Panc1 (cell line): ENCODE measurements at places on chromosomes 7 and 10.

- DNase-seq, result no peak
Observed at GRCh38 chr7:119685906-119686305, 587.1 kb upstream of the KCND2 start.

DNA sequence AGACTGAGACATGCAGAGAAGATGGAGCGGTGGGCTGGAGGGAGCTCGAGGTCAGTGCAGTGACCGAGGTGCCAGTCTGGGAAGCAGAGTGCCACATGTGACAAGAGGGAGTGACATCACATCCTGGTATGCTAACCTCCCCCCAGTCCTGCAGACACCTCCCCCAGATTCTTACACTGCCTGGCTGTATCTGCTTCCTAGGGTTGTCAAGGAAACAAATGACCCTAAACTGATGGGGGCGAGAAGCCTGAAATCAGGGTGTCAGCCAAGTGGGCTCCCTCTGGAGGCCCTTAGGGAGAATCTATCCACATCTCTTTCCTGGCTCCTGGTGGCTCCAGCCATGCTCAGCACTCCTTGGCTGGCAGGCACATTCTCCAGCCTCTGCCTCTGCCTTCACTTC is 316.1 kb upstream of the ZMIZ1 start:
- DNase-seq, result no peak

- no peak for DNase-seq
Observed at GRCh38 chr7:6615723-6616555, 529 bp downstream of the ZNF853 start.

DNA sequence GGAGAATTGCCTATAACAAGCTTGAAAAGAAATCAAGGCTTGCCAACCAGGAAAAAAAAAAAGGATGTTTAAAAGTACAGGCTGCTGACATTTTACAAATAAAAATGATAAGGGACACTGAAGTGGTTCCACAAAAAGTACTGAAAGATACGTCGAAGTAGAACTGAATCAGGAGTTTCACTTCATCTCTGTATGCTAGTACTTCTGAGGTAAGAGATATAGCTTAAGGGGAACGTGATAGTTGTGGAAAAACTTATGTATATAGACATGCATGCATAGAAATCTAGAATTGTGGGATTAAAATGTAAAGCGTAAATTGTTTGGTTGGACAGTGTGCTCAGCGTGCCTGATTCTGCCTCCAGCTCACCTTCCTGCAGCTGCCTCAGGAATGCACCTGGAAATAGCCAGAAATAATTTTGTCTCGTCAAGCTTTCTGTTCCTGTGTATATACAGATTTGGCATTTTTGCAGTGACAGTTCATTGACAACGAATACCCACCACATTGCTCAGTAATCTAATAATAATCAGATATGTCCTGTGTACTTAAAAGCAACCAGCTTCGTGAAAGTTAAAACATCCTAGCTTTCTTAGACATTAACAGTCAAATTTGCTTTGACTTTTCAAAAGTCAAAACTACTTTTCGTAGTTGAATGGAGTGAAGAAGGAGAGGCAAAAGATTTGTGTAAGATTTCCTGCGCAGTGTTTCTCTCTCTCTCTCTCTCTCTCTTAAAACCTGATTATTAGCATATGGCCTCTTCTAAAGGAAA is 1.4 kb downstream of the SOSTDC1 start:
- DNase-seq, result no peak

- no peak for DNase-seq
Observed at GRCh38 chr10:96918214-96919002, 86.3 kb downstream of the LCOR start.

GRCh38 chr10:85608706-85609105 is 757.9 kb downstream of the GRID1 start:
- DNase-seq, result no peak

DNA sequence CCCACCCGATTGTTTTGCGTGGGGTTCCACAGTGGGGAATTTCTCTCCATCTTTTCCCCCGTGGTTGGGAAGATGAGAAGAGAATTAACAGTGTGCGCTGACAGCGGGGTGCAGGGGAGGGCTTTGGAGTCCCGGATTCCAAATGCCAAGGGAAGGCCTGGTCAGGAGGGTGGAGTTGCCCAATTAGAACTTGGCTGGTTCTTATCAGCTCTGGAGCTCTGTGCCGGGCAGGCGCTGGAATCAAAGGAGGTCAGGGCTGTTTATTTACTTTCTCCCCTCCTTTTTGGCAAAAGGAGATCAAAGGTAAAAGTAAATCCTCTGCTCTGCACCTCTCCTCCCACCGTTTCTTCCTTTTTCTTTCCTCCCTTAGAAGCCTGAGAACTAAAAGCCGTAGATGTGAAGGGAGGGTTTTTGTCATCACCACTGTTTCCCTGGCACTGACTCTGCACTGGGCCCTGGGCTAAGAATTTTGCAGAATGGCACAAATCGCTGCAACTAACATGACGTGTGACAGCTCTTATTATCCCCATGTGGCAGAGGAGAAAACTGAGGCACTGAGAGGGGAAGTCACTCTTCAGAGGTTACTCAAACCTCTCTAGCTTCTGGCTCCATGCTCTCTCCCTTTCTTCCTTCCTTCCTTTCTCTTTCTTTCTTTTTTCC is 95.2 kb upstream of the ZNF716 start:
- no peak for DNase-seq

GRCh38 chr10:102450124-102450373 is 1.3 kb downstream of the C10orf95 start:
- DNase-seq, result no peak

GRCh38 chr10:118823256-118823907 is 68.6 kb upstream of the CACUL1 start:
- no peak for DNase-seq

DNA sequence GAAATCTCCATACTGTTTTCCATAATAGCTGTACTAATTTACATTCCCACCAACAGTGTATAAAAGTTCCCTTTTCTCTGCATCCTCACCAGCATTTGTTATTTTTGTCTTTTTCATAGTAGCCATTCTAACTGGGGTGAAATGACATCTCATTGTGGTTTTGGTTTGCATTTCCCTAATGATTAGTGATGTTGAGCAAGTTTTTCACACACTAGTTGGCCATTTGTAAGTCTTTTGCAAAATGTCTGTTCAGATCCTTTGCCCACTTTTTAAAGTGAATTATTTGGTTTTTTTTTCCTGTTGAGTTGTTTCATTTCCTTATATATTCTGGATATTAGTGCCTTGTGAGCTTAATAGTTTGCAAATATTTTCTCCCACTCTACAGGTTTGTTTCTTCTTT is 101.0 kb upstream of the NFE2L3 start:
- DNase-seq, result no peak

DNA sequence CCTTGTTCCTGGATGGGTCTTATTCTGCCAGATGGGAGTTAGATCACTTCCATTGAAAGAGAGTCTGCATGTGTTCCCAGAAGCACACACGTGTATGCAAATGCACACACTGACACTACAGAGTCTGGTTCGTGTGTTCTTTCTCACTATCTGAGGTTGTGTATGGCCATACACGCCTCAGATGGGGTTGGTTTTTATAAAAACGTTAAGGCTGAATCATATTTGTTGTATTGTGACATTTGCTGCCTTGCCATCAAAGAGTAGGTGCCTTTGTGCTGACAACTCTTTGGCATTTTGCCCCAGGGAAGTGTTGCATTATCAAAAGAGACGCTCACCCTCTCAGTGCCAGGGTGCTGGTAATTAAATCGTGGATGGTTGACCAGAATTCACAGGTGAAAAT is 37.7 kb upstream of the HDAC9 start:
- DNase-seq, result no peak

DNA sequence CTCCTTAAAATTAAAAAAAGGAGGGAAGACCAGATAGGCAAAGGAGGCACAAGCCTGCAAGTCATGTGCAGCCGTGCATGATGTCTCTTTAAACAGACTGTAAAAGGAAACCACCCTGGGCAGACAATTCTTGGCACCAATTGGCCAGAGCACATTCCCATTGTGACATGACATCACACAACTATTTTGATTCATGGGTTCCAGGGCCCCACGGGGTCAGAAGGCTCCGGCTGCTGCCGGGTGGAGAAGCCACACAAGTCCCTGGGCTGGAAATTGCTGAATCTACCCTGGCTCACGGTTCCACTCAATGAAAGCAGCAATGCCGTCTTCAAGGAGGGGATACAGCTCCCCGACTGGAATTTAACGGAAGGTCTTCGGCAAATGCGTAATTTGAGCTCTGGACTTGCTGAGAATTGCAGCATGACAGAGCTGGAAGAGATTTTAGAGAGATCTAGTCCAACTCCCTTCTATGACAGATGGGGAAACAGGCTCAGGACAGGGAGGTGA is 140.5 kb downstream of the PRKAG2 start:
- peak; percentile 97 for DNase-seq

DNA sequence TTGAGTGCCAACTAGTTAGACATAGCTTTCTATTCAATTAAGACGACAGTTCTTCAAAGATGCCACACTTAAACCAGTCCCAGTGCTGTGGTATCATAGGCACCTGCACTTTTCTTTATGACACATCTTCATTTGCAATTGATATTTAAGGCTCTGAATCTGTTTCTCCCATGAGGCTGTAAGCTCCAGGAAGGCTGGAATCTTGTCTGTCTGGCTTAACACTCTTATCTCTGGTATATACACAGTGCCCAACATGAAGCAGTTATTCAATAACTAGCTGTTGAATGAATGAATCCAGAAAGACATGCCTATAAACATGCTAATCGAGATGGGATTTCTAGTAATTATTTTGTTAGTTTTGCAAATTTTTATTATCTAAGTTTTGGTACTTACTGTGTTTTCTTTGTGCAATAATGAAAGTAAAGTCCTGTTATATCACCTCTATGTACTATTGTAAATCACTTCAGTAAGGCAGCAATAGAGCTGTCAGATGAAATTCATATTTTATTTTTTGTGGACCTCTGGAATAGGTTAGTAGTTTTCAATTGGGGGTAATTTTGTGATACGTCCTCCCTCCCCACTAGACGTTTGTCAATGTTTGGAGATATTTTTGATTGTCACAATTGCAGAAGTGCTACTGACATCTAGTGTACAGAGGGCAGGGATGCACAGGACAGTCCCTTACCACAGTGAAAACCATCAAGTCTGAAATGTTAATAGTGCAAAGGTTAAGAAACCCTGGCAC is 51.3 kb upstream of the STEAP4 start:
- DNase-seq, result no peak

GRCh38 chr10:124605856-124606812 is 138.0 kb downstream of the FAM53B start:
- no peak for DNase-seq

DNA sequence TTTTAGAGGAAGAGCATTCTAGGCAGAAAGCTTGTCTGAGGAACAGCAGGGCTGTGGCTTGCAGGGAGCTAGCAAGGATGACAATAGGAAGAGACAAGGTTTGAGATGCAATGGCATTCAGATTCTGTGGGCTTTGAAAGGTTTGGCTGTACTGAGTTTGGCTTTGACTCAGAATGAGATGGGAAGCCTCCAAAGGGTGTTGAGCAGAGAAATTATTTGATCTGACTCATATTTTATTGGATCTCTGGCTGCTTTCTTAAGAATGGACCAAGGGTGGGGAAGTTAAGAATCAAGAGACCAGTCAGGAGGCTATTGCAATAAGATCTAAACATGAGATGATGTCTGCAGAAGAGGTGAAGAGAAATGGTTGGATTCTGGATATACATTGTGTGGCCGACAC is 273.2 kb downstream of the CDK14 start:
- DNase-seq, result no peak

DNA sequence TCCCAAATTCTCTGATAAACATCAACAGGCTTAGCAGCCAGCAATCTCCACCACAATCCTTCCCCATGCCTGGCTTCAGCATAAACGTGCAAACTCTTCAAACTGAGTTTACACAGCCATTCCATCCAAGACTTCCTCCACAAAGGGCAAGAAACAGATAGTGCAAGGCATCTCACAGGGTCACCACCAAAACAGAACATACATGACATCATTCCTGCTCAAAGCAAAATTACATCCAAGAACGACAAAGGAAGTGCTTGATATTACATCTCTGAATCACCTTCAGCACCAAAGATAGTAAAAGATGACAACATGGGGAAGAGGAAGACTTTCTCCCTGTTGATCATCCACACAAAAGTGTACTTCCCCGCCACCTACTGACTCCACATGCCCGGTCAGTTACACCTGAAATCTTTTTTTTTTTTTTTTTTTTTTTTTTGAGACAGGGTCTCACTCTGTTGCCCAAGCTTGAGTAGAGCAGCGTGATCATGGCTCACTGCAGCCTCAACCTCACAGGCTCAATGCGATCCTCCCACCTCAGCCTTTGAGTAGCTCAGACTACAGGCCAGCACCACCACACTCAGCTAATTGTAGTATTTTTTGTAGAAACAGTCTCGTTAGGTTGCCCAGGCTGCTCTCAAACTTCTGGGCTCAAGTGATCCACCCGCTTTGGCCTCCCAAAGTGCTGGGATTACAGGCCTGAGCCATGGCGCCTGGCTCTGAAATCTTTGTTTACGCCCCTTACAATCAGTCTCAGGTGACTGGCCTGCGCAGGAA is 127.5 kb downstream of the PARD3 start:
- DNase-seq, result no peak

GRCh38 chr7:151777908-151778670 is 98.8 kb downstream of the PRKAG2 start:
- no peak for DNase-seq

DNA sequence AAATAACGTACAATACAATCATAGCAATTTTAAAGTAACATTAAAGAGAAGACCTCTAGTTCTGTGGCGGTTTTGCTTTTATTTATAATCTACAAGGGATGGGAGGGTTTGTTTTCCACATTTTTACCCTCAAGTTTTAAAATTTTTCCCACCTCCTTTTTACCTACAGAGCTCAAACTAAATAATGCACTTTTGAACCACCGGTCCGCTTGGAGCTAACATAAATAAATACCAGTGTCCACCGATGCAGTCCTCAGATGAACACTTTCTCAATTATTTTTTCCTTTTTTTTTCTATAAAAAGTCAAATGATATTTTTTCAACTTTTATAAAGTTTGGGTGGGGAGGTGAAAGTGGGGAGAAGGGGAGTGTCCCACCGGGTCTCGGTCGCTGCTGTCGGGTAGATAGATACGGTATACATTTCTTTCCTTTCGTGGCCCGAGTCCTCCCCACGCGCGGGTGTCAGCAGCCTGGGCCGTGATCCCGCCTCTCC is 3.3 kb downstream of the ZNF503 start:
- no peak for DNase-seq

GRCh38 chr7:91194841-91195240 is 69.4 kb upstream of the FZD1 start:
- no peak for DNase-seq

DNA sequence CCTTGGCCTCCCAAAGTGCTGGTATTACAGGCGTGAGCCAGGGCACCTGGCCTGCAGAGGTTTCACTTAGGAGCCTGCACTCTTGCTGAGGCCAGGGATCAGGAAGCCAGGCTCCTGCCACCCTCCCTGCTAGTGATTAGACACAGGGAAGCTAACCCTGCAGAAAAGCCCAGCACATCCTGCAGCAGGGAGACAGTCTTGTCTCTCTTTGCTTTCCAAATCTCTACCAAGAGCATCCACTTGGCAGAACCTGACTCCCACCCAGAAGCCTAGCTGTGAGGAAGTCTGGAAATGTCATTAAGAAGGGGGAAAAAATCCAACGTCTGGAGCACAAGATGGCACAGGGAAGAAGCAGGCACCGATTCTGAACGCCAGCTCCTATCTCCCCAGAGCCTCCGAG is 8.0 kb upstream of the FAM171A1 start:
- DNase-seq, result no peak
